ENCODE measurements at places on chromosomes 4 and X.

GRCh38 chrX:17592117-17592516 is 145.2 kb upstream of the SCML1 start:
- no peak for DNase-seq

DNA sequence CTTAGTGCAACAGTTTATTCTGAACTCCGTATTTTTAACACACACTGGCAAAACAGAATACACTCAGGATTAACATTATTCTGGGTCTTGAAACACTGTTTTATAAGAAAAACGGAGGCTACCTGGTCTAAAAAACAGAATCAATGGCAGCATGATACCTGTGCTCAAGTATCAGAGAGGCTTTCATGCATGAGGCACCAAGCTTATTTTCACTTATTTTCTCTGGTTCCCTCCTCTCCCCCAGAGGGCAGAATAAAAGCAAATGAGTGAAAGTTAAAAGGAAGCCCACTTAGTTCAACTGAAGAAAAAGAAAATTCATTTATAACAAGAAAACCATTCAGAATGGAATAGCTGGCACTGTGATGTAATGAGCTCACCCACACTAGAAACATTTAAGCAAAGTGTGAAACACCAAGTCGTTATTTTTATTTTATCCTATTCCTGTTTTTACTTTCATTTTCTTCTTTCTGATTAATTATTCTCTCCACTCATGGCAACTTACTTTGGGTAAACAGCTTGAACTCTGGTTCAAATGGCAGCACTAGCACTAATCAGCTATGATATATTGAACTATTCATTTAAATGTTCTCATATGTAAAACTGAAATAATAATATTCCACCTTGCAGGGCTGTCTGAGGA is 211.8 kb downstream of the PPP3CA start:
- no peak for DNase-seq

- DNase-seq, result no peak
Measured at GRCh38 chr4:109435635-109436034, 2.0 kb downstream of the SEC24B start.

GRCh38 chrX:111318901-111319300 is 48.6 kb upstream of the CAPN6 start:
- no peak for DNase-seq

DNA sequence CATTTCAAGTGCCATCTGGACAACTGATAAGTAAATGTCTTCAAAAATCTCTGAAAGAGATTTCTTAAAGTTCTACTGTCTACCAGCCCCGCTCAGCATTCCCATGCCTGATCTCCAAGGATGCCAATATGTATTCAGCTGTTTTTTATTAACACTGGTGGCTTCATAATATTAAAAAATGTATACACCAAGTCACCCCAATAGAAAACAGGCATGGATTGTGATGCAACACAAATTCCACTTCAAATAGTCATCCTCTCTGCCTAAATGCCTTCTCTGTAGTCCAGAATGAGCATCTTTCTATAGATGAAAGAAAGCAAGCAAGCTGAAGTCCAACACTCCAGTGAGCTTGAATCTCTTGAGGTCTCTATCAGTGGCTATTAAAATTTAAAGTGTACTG is 152.2 kb upstream of the PPARGC1A start:
- no peak for DNase-seq

DNA sequence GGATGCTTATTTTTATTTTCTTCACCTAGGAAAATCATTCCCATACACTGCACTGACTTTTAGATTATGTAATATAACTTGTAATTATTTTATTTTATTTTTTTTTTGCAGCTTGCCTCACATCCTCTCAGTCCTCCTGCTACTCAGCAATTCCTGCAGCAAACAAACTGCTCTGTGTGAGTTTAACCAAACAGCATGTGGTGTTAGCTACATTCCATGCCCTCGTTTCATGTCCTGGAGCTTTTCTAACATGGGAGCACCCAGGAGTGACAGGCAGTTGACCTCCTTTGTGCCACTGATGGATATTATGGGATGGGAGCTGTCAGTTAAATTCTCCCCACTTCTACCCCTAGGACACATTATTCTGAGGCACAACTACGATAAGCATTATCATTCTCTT is 24.8 kb downstream of the CXCL1 start:
- no peak for DNase-seq

GRCh38 chrX:10095698-10096432 is 60.9 kb upstream of the CLCN4 start:
- DNase-seq, result no peak

- no peak for DNase-seq
Measured at GRCh38 chr4:89306486-89307177, 968 bp downstream of the GPRIN3 start.

- no peak for DNase-seq
Measured at GRCh38 chr4:156388826-156389225, 435.2 kb upstream of the CTSO start.

DNA sequence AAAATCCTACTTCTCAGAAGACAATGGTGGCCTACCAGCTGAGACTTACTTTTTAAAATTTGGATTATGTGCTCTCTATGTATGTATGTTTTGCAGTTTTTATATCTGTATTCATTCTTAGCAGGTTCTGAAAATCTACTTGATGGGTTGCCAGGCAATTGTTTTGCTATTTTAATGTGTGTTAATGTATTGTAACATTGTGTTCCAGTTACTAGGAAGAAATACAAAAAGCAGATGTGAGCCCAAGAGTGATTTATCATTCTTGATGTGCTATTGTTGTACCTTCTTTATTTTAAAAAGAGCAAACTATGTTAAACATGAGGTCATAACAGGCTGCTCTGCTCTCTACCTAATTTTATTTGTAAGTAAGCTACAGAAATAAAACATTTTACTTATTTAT is 81.9 kb downstream of the REPS2 start:
- no peak for DNase-seq

DNA sequence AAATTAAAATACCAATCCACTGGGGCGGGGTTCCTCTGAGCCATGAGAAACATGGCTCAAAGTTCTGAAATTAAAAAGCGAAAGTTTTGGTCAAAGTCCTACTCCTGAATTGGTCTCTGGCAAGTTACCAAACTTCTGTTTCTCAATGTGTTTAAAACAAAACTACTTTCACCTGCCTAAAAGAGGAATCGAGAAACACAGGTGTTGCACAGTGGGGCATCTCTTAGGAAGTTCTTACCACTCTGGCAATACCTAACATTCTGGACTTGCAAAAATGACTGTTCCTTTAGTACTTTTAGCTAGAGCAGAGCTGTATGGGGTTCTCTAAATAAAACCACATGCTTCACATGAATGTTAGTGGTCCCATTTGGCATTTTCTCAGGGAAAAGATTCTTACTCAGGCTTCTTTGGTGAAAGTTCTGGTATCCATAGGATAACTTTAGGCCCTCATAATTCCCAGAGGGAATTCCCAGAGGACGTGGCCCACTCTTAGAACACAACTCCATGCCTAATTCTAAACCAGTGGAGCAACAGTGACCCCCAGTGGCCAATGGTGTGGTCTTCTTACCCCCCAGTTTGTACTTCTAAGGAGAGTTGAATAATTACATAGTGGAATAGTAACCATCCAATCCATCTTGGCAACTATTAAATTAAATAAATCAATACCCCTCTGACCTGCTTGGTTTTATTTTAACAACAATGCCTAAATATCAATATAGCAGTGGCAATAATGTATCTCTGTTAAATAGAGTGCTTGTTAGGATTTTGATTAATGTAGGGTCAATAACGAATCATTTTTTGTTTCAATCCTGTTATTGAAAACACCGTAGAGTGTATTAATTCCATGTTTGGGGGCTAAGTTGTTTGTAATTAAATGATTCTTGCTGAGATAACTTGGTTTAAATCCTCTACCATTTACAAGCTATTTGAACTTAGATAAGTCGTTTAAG is 21.9 kb downstream of the BMP3 start:
- peak; percentile 33 for DNase-seq

DNA sequence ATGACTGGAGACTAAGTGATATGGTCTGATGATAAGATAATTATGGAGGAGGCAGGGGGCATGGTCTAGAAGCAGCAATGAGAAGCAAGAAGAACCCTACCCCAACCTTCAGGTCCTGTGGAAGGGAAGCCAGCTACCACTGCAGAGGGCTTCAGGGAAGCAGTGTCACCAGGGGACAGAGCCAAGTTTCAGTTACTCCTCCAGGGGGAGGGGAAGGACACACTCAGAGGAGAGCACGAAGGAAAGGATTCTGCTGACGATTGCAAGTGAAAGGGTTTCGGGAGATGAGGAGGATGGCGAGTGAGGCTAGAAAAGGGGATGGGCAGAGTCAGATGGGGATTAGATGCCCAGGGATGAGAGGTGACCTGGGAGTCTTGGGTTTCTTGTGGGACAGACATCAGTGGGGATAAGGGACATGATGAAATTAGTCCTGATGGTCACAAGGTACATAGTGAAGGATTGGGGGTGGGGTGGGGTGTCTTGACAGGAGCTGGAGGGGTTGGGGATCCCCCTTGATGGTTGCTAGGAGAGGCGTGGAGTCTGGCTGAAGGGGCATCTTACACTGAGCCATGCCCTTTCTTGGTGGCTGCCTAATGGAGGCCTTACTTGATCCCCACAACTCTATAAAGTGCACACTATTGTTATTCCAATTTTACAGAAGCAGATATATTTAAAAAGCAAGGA is 45.4 kb downstream of the TIGD4 start:
- DNase-seq, result no peak

DNA sequence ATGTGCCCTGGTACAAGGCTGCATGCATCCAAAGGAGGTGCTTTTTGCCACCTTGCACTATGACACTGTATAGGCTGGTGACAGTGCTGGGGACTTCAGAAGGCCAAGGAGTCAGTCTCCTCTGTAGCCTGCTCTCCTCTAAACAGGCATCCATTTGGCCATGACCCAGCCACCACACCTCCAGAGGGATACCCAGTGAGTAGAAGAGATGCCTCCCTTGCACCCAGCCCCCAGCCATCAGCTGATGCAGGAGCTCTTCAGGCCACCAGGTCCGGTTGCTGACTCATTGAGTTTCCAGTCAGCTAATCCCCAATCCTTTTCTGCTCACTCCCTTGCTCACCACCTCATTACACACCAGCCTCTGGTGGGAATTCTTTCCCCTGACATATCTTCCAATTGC is 99.8 kb downstream of the PJA1 start:
- DNase-seq, result no peak

DNA sequence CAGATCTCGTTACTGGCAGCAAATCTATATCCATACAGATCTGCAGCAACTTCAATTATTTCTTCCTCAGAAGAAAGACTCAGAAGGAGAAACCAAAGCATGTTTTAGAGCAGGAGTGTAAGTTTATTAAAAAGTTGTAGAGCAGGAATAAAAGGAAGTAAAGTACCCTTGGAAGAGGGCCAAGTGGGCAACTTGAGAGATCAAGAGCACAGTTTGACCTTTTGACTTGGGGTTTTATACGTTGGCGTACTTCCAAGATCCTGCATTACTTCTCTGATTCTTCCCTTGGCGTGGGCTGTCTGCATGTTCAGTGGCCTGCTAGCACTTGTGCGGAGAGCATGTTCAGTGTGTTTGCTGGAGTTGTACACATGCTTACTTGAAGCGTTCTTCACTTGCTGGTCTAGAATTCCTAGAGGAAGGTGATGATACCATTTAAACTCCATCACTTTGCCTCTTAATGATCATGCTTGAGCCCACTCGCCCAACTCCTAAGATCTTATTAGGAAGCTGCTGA is 1114.7 kb upstream of the PABPC4L start:
- DNase-seq, result no peak

DNA sequence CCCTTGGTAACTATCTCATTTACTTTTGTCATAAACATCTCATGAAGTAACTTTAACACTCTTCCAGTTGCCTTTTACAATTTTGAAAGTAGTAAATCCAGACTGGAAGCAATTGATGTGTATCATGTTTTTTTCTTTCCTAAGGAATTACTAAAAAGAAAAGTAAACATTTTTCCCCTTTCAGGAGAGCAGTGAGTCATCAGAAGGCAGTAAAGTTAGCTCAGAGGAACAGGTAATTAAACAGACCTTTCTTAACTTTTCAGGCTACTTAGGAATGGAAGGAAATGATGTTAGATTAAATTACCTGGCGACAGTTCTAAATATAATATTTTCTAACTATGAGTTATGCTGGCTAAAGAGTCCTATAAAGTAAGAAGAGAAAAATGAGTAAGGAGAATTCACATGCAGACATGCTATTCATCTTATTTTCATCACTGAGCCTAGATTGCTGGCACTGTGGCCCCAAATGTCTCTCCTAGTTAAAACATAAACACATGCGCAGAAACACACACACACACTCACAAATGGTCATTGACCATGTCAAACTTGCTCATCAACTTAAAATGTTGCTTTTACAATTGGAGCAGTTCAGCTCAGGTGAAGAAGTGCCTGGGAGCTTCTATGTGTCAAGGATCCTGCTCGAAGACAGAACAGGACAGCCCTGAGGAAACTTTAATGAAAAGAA is 9.3 kb downstream of the DMP1 start:
- DNase-seq, result no peak

DNA sequence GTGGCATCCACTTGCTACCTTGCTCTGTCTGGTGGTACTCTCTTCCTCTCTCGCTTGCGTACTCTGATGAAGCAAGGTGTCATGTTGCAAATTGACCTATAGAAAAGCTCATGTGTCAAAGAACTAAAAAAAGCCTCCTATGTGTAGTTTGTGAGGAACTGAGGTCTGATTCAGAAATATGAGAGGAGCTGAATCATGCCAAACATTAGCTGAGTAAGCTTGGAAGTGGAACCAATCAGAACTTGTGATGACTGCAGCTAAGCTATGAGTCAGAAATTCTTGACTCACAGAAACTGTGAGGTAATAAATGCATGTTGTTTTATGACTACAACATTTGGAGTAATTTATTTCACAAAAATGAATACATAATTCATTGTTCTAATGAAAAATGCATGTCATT is 2138.8 kb downstream of the PCDH7 start:
- DNase-seq, result no peak

DNA sequence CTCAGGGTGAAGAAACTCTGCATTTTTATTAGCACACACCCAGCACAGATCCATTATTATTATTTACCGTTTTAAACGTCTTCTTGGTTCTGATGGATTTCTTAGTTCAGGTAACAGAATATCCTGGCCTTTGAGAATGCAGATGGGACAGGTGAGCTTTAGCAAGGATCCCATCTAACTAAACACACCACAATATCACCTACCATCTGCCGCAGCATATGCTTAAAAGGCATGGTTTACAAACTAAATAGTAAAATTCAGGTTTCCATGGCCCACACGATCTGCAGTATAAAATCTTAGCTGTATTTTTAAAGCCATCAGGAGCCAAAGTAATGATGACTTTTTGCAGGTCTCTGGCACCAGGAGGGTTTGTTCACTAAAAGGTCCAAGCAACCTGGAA is 31.7 kb upstream of the GATB start:
- no peak for DNase-seq

DNA sequence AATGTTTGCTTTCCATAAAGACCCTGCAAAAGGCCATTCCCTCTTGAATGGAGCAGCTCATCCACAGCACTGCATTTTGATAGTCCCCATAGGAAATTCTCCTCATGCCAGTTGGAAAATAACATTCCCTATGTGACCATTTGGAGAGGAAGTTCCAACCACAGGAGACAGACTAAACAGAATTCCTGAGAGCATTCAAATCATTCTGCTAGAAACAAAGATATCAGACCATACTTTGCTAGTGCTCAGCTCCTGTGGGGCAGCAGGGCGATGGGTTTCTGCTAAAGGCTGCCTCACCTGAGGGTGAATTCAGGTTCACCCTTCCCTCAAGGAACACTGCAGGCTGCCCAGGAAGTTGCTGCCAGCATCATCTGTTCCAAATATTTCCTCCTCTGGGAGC is 58.8 kb downstream of the LNX1 start:
- no peak for DNase-seq

Measured in stimulated activated naive CD8-positive, alpha-beta T cell treated with anti-CD3 and anti-CD28 coated beads, Interleukin-15, amount 100 ng/mL, for 72 hours (primary cell).